ENCODE measurements at places on chromosomes 5 and 9.

DNA sequence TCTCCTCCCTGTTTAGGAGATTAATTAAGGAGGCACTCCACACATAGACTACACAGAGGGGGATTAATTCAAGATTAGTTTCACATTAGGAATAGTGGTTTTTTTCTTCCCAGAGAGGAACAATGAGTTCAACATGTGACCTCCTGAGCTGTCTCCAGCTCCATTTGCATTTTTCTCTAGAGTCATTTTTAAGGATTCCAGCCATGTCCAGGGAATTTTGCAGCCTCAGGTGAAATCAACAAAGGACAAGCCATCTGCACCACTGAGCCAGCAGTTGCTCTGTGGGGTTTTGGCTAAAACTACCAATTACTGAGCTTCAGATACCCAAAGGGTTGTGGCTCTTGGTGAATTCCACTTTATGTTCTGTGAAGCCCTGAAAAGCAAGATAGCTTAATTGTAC is 258.5 kb upstream of the PPP1R2B start:
- DNase-seq, result no peak

DNA sequence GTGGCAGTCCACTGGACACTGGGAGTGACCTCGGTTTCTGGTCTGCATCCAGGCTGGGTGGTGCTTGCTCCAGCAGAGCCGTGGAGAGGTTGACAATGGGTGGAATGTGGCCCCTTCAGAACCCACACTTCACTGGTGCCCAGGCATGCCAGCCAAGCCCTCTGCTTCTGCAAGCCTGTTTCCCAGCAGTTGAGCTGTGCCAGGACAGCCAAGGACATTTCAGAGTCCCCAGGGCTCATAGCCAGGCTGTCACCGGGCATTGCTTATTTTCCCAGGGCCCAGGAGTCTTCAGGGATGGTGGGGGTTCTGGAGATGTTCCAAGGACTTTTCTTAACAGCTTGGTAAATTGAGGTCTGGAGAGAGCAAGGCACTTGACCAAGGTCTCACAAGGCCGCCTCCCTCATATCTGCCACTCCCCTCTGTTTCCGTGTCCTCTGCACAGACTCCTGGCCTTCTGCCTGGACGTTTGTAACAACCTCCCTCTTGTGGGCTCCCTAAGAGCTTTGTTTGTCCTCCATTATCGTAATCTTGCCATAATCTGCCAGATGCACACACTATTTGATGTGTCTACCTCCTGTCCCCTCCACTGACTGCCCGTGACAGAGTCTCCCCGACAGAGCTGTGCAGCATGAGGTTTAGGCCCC is 3.8 kb upstream of the NDST1 start:
- no peak for DNase-seq

GRCh38 chr9:125564631-125565030 is 142.4 kb downstream of the MAPKAP1 start:
- no peak for DNase-seq

- no peak for DNase-seq
Measured at GRCh38 chr9:104586496-104587180, 12.6 kb downstream of the OR13C5 start.

DNA sequence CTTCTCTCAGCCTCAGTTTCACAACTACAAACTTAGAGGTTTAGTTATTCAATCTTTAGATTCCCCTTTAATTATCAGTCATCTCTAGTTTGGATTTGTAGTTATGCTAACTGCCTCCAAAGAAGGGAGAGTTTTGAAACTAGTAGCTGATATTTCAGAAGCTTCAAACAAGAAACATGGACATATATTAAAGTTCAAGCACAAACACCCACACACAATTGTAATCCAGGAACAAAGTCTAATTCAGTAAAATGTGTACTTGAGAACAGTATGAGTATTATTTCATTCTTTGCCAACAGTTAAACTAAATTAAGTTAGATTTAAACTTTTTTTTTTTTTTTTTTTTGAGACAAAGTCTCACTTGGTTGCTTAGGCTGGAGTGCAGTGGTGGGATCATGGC is 71.2 kb upstream of the ABCA1 start:
- DNase-seq, result no peak

DNA sequence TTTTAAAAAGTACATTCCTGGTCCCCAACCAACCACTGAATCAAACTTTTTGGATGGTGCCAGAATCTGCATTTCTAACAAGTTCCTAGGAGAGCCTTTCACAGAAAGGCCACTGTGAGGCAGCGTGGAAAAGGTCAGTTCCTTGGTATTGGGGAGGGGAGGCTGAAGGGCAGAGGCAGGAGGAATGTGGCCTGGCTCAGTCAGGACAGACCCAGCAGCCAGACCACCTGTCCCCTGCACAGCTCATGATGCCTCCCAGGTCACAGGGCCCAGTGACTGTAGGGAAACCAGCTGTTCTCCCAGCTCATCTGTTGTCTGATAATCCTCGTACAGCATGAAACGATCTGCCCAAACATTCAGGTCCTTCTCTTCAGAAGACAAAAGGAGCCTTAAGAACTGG is 132.9 kb downstream of the LHFPL2 start:
- DNase-seq, result no peak
